CD4-positive, alpha-beta T cell treated with Interleukin-6 for 4 hours (primary cell): ENCODE measurements at places on chromosomes 1 and 21.

GRCh38 chr1:219666242-219666641 lies 53.3 kb upstream of the ZC3H11B start:
- no peak for DNase-seq

- DNase-seq, result no peak
These were observed 549 bp downstream of the PARS2 start for GRCh38 chr1:54763816-54764132.

GRCh38 chr1:44714944-44715571 lies 15.9 kb downstream of the RNU5D-1 start:
- peak; percentile 72 for DNase-seq

DNA sequence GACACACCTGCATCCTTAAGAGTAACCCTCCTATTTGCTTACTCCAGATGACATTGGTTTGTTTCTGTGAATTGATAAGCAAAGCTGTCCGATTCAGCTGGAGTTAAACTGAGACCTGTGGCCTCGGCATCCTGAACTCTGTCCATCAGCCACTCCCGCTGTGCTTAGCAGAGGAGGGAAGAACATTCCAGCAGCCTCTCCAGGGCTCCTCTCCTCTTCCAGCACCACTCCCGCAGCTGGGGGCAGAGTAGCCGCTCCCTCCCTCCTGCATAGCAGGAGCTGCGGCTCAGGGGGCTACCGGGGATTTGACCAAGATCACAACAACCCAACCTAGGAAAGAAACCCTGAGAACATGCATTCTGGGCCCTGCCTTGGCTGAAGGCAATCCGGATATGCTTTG lies 8.8 kb downstream of the LRRC38 start:
- no peak for DNase-seq

DNA sequence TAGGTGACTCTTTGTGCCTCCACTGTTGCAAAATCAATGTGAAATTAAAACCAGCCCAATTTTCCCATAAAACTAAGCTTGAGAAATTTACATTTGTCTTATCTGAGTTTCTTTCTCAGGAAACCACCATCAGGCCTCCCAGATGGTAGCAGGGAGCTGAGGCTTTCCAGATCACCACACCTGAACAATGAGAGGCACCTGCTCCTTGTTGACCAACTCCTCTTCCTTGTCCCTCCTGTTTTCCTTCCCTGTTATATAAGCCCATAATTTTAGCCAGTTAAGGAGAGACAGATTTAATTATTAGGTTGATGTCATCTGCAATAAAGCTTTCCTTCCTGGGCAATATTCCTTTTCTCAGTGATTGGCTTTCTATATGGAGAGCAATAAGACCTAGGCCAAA lies 32.0 kb upstream of the C1orf185 start:
- no peak for DNase-seq

GRCh38 chr1:86906419-86906818 lies 7.5 kb downstream of the SELENOF start:
- DNase-seq, result no peak

DNA sequence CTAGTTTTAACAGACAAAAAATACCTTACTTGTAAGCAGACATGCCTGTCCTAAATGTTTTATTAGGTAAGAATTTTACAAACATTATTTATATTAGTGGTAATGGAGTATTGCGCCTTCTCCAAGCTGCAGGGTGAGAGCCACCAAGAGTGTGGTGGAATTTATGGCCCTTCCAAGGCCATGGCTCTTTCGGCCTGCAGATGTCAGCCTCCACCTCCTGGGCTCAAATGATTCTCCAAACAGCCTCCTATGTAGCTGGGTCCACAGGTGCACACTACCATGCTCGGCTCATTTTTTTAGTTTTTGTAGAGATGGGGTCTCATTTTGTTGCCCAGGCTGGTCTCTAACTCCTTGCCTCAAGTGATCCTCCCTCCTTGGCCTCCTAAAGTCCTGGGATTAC lies 56.3 kb downstream of the ITGB3BP start:
- DNase-seq, result no peak

- no peak for DNase-seq
These were observed 35.6 kb downstream of the WLS start for GRCh38 chr1:68196676-68197075.

DNA sequence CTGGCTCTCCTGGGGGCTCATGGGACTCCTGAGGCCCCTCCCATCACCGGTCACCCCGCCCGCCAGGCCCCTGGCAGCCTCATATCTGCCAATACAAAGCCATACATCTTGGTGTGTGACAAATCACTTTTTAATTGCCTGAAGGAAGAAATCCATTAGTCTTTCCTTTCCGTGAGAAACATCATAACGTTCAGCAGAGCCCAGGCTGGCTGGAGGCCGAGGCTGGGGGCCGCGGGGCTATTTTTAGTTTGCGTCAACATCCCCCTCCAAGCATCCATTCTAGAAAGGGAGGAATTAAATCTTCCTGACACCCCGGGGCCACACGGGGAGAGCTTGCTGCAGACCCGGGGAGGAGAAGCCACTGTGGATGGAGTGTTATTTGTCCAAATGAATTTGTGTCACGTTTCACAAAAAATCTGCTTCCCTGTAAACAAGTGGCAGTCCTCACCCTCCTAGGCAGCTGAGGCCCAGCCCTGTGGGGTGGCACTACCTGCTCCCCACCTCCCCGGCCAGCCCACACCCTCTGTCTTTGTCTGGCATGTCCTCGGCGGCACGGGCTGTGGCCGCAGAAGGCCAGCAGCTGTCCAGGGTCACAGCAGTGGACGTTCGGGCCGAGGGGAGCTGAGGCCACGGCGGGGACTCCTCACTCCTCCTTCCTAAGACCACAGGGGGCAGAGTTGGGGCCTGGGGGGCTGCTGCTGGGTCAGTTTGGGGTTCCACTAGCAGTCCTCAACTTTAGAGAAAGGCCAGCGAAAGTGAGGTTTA lies 236.9 kb upstream of the VAMP3 start:
- no peak for DNase-seq

GRCh38 chr1:29625084-29625420 lies 388.7 kb downstream of the PTPRU start:
- DNase-seq, result no peak

GRCh38 chr1:18452550-18452949 lies 28.2 kb upstream of the KLHDC7A start:
- DNase-seq, result no peak

DNA sequence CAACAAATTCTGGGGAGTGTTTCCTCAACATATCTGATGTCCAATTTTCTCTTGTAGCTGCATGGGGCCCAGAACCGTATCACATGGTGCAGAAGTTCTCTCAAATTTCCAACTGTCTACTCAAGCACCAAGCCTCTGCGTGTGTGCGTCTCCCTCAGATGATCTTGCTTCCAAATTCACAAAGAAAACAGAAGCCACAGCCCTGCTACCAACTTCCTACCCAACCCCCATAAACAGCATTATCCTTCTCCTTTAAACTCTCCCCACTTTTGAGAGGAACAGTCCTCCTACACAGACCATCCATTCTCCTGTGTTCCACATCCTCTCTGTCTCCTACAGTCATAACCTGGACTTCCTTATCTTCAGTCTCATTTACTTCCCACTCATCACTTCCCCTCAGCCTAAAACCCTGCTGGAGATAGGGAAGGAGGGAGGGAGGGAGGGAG lies 354.1 kb downstream of the SMYD3 start:
- no peak for DNase-seq

DNA sequence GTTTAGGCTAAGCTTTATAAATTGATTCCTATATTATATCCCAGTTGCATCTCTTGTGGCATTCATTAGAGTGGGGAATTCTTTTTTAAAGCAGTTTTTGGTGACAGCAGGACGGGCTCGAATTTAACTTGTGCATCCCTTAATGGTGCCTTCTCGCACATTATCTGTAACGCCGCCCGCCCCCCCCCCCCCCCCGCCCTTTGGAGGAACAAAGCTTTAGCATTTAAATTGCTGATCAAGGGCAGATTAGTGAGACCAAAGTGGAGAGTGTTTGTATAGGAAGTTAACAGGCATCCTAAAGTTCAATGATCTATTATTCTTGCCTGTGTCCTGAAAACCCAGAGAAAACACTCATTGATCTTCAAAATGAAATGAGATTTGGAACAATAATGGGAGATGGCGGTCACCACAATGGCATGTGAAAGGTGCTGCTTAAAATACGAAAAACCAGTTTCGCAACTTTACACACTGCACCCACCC lies 2.2 kb downstream of the LMO4 start:
- DNase-seq, result peak; percentile 39

GRCh38 chr1:62315387-62315786 lies 3.8 kb downstream of the KANK4 start:
- no peak for DNase-seq

DNA sequence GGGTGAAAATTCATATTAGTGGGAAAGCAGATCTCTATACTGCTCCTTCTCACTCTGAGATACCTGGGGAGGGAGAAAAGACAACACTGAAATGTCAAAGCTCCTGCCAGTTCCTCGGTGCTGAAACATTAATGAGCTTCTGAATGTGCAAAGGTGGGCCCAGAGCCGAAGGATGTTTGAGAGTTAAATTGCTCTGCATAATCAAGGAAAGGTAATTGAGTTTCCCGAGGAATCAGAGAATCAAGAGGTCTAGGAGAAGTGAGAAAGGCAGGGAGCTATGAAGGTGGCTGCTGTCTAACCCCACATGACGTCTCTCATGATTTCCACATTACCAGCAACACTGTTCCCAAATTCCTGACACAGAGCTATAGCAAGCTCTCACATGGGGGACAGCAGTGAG lies 346.7 kb downstream of the SMYD3 start:
- no peak for DNase-seq

GRCh38 chr1:50335036-50335435 lies 88.2 kb downstream of the DMRTA2 start:
- no peak for DNase-seq

DNA sequence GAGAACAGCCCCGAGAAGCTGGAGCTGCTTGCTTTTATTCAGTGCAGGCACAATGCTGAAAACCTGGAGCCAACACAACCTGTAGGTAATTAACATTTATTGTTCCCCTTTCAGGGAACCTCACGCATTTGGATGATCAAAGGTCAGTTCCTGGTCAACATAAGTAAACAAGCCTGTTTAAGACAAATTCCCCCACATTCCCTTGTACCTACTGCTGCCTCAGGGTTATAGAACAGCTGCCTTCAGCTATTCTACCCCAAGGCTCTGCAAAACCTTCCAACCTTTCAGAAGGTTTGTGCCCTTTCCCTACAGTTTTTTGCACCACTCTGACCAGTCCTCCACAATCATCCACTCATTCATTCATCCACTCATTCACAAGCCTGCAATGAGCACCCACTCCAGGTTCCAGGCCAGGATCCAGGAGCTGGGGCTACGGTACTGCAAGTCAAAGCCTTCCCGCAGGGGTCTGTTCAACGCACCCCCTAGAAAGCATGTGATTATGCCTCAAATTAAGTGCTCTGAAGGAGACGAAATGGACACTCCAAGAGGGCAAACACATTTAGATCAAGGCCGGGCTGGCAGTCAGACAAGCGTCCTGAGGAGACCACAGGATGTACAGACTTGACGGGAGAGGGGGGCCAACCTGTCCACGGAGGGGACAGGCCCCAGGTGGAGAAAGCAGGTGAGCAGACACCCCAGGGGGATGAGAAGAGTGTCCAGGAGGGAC lies 683.9 kb downstream of the MATN1 start:
- no peak for DNase-seq

DNA sequence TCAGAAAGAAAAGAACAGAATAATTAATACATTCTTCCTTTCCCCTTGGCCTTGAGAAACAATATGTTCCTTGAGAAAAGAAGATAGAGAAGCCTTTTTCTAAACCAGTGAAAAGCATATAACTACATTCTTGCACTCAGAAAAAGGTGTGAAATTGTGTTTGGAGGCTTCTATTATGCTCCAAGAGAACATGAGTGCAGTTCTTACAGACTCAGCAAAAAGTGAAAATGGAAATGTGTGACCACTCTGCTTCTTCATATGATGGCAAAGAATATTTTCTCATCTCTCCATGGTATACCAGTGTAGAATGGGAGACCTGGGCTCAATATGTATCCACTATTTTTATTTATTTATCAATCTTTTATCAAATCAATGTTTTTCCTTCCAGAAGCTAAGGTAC lies 43.2 kb downstream of the ALG14 start:
- DNase-seq, result no peak

- no peak for DNase-seq
These were observed 67.2 kb downstream of the SLC35A3 start for GRCh38 chr1:100036718-100037655.

DNA sequence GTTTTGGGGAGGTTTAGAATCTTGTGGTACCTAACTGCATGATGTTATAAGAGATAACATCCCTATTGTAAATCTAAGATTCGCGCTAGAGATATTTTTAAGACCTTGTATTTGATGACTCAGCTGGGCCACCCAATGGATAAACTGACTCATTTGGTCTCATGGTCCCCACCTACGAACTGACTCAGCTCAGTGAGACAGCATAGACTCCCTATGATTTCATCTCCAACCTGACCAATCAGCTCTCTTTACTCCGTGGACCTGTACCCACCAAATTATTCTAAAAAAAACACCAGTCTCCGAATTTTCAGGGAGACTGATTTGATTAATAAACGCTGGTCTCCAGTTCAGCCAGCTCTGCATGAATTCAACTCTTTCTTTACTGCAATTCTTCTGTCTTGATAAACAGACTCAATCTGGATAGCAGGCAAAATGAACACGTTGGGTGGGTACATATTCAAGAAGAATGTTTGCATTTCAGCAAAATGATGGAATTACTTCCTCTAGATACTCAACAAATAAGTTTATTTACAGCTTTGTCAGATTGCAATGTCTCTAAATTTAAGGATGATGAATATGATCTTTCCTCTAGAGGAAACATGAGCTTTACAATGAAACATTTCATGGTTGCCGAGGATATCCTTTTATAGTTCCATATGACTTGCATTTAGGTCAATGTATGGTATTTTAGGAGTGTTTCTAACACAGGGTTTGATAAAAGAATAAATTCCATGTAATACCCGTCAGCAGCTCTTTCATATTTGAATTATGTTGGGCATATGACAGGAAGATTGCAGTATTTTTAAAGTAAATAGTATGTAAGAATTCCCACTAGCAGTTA lies 516.6 kb upstream of the RGS18 start:
- DNase-seq, result no peak

DNA sequence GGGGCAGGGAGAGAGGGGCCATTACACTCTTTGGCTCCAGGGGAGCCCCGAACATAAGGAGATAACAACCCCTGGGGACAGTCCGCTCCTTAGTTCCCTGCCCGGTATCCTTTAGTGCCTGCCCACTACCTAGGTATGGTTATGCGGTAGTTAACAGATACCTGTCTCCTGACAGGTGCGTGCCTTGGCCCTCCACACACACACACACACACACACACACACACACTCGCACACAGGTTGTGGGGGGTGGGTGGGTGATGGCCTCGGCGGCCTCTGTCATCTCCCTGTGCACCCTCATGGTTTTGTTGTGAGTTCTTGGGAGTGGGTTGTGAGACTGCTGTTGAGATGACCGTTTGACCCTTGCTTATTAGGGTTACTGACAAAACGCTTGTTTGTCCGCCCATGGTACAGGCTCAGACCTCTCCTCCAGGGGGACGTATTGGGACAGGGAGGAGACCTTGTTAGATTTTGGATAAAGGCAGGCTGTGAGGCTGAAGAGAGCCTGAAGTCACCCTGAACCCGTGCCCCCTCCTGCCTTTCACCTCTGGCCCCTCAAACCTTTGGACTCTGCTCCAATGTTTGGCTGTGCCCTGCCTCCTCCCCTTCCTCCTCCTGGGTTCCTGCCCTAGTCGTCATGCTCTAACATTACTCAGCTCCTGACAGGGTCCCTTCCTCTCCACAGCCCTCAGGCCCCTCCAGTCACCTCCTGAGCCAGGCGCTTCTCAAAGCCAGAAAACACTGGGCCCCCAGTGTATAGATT lies 979 bp downstream of the RASSF5 start:
- DNase-seq, result no peak

- no peak for DNase-seq
These were observed 3.7 kb upstream of the SLC2A5 start for GRCh38 chr1:9073143-9073542.

- no peak for DNase-seq
These were observed 28.9 kb upstream of the C1orf87 start for GRCh38 chr1:60102267-60103061.

GRCh38 chr21:25314247-25314646 lies 293.0 kb downstream of the MRPL39 start:
- no peak for DNase-seq
